Stimulated activated CD4-positive, alpha-beta T cell treated with anti-CD3 and anti-CD28 coated beads, Interleukin-12 subunit alpha, Interleukin-12 subunit beta, amount 100 ng/mL, for 48 hours (primary cell): ENCODE measurements at places on chromosomes 12 and 14.
A peak's percentile ranks its signal among the peaks of the same experiment; 100 is the strongest.

GRCh38 chr12:133204264-133204603 lies 22.9 kb downstream of the ZNF268 start:
- no peak for DNase-seq

DNA sequence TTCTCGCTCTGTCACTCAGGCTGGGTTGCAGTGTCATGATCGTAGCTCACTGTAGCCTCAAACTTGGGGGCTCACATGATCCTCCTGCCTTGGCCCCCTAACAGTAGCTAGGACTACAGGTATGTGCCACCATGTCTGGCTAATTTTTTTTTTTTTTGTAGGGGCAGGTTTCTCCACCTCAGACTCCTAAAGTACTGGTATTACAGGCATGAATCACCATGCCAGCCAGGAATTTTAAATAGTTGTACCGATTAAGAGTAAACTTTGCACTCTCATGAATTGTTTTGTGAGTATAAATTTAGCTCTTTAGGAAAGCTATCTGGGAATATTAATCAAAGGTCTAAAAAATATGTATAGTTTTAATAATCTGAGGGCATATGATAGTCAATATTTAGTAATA lies 25.5 kb downstream of the YEATS4 start:
- no peak for DNase-seq

DNA sequence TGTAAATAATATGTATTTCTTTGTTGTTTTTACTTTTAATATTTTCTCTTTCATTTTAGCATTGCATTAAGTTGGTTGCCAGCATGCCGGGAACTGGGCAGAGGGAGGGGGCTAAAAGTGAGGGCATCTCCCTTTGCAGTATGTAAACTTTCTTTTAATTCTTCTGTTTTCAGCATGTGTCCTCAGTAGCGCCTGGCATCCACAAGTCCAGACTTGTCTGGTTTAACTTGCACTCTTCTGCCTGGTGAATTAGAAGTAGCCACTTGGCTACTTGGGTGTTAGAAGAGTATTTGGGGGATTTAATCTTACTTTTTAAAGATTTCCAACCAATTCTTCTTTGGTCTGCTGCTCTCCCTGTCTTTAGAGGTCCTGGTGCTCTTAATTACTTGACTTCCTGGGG lies 117.2 kb upstream of the SCAF11 start:
- DNase-seq: no peak

DNA sequence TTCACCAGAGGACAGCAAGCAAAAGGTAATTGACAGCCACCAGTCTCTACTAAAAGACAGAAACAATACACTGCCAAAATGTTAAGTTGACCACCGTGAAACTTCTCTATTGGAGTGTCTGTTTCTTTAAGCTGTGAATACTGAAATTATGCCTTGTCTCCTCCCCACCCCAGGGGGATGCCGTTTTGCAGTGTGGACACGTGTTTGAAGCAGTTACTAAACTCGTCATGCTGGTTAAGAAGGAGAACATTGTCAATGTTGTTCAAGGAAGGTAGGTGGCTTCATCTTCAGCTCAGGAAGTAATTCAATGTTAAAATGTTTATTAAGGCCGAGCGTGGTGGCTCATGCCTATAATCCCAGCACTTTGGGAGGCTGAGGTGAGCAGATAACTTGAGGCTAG lies 32.8 kb downstream of the KCTD10 start:
- DNase-seq: no peak

DNA sequence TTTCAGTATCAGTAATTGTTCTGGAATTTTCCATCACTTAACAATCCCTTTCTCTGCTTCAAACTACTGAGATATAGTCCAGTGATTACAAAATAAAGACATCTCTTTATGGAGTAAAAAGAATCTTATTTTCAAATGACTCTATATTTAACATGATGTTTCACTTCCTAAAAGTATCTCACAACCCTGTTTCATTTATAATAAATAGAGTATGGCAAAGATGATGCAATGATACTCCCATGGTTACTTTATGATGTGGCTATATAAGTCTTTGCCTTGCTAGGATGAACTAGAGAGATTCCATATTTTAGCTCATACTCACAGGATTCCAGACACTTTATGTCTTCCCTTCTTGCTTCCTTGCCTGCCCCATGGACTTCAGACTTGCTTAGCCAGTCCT lies 953.5 kb upstream of the MDGA2 start:
- no peak for DNase-seq

GRCh38 chr12:111692575-111693210 lies 6.8 kb downstream of the ACAD10 start:
- no peak for DNase-seq

DNA sequence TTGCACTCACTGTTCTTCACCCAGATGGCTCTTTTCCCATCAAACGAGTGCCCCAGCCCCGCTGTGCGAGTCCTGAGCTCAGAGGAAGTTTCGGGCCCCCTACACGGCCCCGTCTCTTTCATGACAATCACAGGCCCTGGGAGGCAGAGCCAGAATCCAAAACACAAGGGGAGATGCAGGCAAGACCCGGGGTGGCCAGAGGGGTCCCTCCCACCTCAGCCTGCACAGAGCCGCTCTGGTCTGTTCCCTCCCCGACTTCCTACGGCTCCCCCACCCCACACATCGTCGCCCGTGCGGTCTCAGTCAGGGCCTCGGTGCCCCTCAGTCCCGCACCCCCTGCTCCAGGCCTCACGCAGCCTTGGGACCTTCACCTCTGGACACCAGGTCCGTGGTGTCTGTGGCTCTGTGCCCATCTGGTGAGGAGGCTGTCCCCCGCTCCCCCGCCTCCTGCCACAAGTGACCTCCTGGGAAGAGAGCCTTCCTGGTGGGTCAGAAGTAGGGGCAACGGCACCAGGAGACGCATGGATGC lies 8.9 kb downstream of the GPR132 start:
- no peak for DNase-seq

GRCh38 chr12:69913526-69913925 lies 88.5 kb downstream of the MYRFL start:
- DNase-seq: no peak

DNA sequence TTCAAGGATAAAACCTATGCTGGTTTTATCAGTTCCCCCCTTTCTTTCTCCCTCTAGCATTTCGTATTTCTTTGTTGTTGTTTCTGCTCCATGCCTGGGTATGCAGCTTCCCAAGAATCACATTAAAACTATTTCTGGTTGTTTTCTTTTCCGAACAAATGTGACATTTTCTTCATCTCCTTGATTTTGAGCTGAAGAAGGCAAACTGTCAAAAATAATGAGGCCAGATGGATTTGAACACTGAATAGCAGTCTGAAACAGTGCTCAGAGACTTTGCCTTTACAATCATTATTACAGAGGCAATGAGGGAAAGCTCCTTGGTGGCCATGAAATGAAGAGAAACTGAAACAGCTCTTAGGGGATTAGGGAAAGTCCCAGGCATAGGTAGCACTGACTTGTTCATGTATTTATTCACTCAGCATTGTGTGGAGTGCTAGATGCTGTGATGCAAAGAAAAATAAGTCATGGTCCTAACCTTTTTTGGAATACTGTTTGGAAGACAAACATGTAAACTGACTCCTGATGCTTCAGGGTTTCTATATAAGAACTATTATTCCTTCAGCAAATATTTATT lies 319.5 kb downstream of the FUT8 start:
- DNase-seq: peak; percentile 14

DNA sequence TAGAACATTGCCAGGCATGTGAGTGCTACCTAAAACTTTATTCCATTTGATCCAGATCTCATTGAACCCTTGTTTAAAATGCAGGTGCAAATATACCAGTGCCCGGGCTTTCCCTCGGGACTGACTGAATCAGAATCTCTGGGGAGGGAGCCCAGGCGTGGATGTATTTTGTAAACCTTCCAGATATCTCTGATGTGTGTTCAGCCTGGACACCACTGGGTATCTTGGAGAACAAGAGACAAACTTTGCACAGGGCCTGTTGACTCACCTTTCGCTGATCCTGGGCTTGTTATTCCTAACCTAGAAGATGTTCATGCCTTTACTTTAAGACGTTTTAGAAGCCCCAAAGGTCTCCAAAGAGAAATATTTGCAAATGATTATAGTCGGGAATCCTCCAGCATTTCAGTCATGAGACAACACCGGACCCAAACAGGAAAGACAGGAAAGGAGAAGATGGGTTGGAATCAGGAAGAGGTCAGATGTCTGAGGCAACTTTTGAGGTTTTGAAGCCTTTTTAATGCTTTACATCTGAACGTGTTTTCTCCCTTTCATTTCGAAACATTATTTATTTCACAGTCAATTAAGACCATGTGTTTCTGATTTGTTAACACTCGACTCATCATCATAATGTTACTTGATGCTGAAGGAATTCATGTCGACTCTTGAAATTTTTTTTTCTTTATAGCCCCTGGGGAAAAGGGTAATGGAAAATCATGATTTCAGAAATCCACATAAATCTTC lies 118.6 kb downstream of the PLXNC1 start:
- DNase-seq: no peak

GRCh38 chr12:98373025-98373554 lies 142.3 kb upstream of the TMPO start:
- DNase-seq: no peak

DNA sequence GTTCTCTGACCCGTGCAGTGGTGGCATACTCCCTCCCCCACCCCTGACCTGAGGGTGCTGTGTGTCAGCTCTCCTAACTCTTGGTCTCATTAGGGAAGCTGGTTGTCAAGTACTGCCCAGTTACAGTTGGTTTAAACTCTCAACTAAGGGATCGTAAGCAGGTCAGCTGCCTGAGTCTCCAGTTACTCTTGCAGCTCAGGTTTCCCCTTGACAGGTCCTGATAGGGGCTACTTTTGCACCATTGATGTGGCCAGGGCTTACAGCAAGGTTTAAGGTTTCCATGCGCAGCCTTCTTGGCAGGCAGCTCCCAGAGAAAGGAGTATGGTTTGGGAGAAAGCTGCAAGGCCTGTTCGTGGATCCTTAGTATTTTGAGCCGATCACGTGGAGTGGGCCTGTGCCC lies 74.5 kb downstream of the ETV6 start:
- no peak for DNase-seq

- no peak for DNase-seq
These were observed 46.8 kb upstream of the DLK1 start for GRCh38 chr14:100679707-100680438.

GRCh38 chr12:116558280-116559161 lies 660 bp upstream of the MAP1LC3B2 start:
- no peak for DNase-seq

DNA sequence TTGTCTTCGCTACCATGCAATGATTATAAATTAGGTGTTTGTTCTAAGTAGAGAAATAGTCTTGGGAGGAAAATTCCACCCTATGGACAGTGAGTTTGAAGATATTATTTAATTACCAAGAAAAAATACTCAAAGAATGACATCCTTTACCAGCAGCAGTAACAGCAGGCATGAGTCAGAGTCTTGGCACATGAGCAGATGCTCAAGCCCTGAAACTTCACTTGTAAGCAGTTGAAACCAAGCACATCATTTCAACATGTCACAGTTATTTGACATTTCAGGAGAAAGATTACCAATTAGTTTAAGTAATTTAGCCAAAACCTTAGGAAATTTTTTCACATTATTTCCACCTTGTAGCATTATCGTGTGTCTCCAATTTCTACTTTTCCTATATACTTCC lies 99.2 kb downstream of the C12orf50 start:
- DNase-seq: no peak

- no peak for DNase-seq
These were observed 369.8 kb downstream of the AACS start for GRCh38 chr12:125434936-125435443.

DNA sequence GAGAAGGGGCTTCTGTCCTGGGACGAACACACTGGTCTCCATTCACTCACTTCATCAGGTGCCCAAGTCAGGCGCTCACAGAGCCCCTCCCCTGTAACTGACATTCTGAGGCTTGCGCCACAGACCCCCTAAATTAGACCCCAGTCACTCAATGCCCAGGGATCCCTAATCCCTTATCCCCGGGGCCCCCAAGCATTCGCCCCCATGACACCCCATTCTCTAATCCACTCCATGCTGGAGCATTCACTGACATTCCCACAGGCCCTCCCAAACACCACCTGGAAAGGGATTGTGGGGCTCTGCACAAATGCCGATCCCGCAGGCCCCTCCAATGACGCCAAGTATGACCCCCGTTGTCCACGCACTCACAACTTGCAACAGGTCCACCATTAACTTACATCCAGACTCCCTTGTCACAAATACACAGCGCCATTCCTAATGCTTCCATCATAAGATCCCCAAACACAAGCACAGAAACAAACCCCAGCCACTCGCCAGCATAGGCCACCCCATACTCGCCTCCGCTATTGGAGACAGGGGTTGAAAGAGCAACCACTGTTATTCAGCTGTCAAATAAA lies 1.5 kb downstream of the ZNF605 start:
- DNase-seq: no peak

DNA sequence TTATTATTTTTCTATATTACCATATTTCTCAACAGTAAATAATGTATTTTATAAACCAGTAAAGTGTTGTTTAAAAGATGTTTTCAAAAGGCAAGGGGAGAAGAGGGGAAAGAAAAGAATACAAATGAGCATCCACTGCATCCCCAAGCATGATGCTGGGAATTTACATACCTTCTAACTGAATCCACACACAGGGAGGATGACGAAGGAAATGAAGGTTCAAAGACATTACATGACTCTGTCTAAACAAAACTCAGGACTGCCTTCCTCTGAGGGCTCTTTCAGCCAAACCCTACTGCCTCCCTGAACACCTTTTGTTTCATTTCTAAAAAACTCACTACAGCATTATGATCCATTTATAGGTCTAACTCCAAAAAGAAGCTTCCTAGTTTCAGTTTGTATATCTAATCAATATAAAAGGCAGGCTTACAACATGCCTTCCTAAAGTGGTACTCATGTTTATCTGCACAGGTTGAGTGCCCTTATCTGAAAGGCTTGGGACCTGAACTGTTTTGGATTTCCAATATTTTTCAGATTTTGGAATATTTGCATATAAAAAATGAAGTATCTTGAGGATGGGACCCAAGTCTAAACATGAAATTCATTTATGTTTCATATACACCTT lies 30.3 kb downstream of the DICER1 start:
- no peak for DNase-seq

GRCh38 chr12:6171409-6172015 lies 28.7 kb upstream of the CD9 start:
- no peak for DNase-seq

GRCh38 chr12:62436164-62436503 lies 30.5 kb upstream of the MON2 start:
- DNase-seq: no peak

DNA sequence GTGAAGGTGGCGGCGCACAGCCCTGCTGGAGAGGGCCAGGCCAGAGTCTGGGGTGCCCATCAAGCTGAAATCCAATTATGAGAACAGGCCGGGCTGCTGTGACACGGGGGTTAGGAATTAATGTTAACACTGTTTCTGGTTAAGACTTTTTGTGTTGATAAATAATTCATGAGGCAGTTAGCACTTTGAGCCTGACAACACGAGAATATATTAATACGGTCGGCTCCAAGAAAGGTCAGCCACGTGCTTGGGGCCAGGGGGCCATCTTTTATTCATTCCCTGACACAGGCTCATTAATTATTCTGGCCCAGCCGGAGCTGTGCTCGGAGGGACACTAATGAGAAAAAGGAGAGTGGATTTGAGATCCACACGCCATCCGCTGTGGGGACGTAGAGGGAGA lies 45.1 kb downstream of the FBRSL1 start:
- no peak for DNase-seq

GRCh38 chr12:92961949-92962348 lies 32.9 kb upstream of the EEA1 start:
- no peak for DNase-seq
